ENCODE measurements at places on chromosomes 12 and 14. TPM values are rescaled to one million over a fixed set of nuclear protein-coding genes. Genes with fewer than 3 reads are reported as not detected.

BCAT1 gene
- 1.6 TPM for total RNA-seq

DNA sequence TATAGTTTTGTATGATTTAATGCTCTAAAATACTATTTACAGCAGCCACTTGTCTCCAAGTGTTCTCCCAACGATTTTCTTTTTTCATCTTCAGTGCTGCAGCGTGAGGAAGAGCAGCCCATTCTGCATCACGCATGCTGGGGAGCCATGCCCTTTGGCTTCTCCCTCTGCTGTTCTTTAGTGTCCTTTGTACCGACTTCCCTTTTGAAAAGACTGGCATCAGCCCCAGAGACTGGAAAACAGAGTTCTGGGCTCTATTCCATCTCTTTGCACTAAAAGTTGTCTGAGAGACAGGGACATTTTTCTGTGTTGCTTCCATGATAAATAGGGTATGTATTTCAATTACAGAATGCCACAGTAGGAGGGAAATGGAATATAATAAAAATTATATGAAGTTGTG, 105.1 kb downstream of the RERG start:
- no peak overlapping the region for H3K27ac ChIP-seq
- peaks cover 5% of the 10 kb centered on the region for H3K4me1 ChIP-seq
- no peak for DNase-seq
- no peak overlapping the region for H3K4me3 ChIP-seq
- no peaks in the 10 kb centered on the region for H3K36me3 ChIP-seq

KRT78 gene
- not detected for total RNA-seq

MYH6 gene
- total RNA-seq, result not detected

DNA sequence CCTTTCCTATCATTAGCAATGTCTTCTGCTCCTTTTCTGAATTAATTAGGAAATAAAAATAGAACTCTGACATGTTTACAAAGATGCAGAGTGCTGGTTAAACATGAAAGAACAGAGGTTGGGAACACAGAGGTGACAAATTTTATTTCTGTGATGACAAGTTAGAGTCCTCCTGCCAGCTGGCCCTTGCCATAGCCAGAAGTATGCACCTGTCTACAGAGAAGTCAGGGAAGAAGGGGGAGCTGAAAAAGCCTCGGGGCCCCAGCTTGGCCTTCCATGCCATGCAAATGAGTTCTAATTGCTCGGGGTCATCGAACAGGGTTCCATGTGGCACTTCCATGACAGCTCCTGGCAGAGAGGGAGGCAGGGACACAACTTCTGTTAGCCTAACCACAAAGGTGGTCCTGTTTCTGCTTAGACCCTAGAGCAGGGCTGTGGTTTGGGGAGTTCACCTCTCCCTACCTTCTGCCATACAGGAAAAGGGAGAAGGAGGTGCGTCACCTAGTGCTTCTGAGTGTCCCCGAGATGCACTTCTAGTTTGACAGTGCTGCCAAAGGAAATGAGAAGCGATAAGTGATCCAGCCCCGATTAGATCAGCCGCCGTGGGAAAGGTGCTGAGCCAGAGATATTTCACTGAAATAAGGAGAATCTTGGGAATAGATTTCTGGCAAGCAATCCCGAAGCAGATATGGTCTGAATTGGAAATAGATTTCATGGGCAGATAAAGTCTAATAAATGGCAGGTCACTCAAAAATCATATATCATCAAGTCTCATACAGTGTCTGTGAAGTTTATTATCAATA, 155.8 kb upstream of the FOXN3 start:
- H3K27me3 ChIP-seq, result no peaks in the 10 kb centered on the region
- no peak overlapping the region for H3K4me3 ChIP-seq

DNA sequence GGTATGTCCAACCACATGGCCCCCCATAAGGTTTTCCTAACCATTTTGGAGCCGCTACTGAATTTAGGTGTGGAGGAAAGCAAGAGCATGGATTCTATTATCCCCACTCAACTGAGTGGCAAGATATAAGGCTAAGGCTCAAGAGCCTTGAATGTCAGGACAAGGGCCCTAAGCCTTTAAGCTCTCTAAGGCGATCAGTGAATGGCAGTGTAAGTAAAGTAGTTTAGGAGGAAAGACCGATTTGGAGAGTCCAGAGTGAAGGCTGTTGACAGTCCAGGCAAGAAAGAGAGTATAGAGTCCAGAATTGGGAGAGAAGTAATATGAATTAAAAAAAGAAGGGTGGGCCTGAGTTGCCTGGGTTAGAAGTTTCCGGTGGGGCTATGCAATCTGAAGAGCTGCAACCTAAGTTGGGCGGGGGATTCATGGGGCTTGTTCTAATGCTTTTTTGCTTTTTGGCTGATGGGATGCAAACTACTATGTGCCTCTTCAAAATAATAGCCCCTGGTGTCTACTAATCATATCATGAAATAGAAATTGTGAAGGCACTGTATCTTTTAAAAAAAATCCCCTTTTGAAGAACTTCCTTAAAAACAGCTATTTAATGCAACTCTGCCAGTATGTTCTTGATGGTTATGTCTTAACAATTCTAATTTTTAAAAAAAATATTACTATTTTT, at the start of gene SPIC:
TSS of gene SPIC (plus strand) at position 626 of the 676 bp plus-strand sequence. CDS start 1,569 bp downstream, outside the sequence.
- no peak within 1 kb of the TSS for H3K4me3 ChIP-seq
- H3K4me1 ChIP-seq, result no peaks in the 10 kb centered on the region
- peaks cover 6% of the 10 kb centered on the region for H3K27me3 ChIP-seq
- no peaks in the 10 kb centered on the region for H3K36me3 ChIP-seq

DNA sequence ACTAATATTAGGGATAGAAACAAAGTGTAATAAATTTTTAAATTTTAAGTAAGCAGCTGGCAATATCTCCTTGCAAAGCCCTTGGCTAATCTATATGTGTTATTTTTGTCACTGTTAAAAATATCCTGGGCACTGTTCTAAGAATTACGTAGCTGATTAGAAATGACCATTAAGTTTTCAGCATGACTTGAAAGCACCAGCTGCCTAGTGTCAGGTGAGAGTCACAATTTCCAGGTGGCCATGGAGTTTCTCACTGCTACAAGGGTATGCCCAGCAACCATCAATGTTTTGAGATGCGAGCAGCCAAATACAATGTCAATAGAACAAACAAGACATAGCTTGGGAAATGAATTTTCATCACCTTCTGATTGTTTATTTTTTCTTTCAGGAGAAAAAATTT, 23.3 kb upstream of the GYS2 start:
- H3K27ac ChIP-seq, result no peak overlapping the region
- no peaks in the 10 kb centered on the region for H3K4me1 ChIP-seq
- H3K4me3 ChIP-seq, result no peak overlapping the region
- H3K36me3 ChIP-seq, result peaks cover 3% of the 10 kb centered on the region
- DNase-seq, result no peak

- no peaks in the 10 kb centered on the region for H3K27me3 ChIP-seq
- H3K27ac ChIP-seq, result no peak overlapping the region
- peaks cover 12% of the 10 kb centered on the region for H3K36me3 ChIP-seq
- no peak for DNase-seq
- H3K4me1 ChIP-seq, result peaks cover 3% of the 10 kb centered on the region
Measured at GRCh38 chr14:90288651-90289355, 32.5 kb downstream of the PSMC1 start.

DNA sequence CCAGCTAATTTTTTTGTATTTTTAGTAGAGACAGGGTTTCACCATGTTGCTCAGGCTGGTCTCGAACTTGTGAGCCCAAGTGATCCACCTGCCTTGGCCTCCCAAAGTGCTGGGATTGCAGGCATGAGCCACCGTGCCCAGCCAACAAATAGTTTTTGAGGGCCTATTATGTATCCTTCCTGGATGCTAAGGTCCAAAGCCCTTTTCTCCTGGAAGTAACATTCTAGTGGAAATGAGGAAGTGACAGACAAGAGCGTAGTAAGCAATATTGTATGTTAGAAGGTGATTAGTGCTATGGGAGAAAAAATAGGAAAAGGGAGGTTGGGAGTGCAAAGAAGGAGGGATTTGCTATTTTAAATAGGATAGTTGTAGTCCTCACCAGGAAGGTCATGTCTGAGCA, 9.0 kb upstream of the CGRRF1 start:
- DNase-seq, result no peak
- no peak overlapping the region for H3K27ac ChIP-seq
- H3K27me3 ChIP-seq, result peaks cover 42% of the 10 kb centered on the region
- H3K36me3 ChIP-seq, result peaks cover 8% of the 10 kb centered on the region
